ENCODE measurements at places on chromosomes 3 and 15. TPM values are rescaled to one million over a fixed set of nuclear protein-coding genes. Genes with fewer than 3 reads are reported as not detected.
A peak's percentile ranks its signal among the peaks of the same experiment; 100 is the strongest.

DNA sequence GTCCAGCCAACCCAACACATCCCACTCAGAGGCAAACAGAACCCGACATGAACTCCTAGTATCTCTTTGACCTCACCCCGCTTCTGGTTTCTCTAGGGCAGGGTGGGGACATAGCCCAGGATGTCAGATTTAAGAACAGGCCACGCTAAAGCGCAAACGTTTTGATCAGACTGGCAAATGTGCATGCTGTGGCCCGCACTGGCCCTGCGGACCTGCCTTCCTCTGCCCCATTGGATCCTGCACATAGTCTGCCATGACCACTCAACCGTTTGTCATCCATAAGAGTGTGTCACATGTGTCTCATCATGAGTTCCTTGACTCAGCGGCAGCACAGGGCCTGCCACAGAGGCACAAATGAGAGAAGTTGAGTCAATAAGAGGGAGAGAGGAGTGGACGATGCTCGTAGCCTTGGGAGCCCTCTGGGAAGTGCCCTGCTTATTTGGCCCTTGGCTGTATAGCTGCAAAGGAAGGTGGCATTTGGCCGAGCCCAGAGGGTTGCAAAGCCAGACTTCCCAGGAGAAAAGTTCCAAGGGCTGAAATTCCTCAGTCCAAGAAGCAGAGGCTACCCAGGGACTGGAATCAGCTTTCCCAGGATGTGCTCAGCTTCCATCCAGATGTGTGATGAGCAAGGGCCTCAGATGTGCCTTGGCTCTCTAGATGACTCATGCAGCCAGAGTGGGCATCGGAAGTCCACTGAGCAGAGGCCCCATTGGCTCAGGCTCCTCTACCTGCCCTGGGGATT is 55.5 kb upstream of the SLCO2A1 start:
- no peak for DNase-seq

- DNase-seq = no peak
Observed at GRCh38 chr15:98668566-98669308, 20.4 kb downstream of the IGF1R start.

- DNase-seq = no peak
Observed at GRCh38 chr3:158842976-158843375, 41.1 kb downstream of the MFSD1 start.

- DNase-seq = no peak
Observed at GRCh38 chr3:42489937-42490227, 12.6 kb upstream of the VIPR1 start.

- DNase-seq = no peak
Observed at GRCh38 chr3:161508852-161509477, 12.4 kb downstream of the OTOL1 start.

GRCh38 chr15:67607959-67608637 is 65.6 kb downstream of the MAP2K5 start:
- DNase-seq = no peak

GRCh38 chr3:118408431-118408830 is 626.2 kb downstream of the IGSF11 start:
- DNase-seq = no peak

GRCh38 chr3:10666621-10667020 is 149.4 kb upstream of the SLC6A11 start:
- DNase-seq = peak; percentile 55

DNA sequence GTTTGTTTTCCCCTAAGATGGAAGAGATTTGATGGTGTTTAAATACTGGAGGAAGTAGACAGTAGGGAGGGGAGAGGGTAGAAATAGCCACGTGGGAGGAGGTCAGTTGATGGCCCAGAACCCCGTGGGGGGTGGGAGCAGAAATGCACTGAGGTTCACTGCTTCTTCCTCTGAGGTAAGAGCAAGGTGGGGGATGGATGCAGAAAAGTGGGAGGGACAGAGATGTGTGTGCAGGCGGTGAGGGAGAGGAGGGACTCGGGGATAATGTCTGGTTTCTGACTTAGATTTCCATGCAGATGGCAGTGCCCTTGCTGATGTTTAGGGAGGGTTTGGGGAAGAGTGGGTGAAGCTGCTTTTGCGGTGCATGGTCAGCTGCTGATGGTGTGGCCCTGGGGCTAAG is 102.9 kb downstream of the ARNT2 start:
- DNase-seq = no peak

- peak; percentile 50 for DNase-seq
Observed at GRCh38 chr3:31704591-31705179, 172.0 kb downstream of the STT3B start.

DNA sequence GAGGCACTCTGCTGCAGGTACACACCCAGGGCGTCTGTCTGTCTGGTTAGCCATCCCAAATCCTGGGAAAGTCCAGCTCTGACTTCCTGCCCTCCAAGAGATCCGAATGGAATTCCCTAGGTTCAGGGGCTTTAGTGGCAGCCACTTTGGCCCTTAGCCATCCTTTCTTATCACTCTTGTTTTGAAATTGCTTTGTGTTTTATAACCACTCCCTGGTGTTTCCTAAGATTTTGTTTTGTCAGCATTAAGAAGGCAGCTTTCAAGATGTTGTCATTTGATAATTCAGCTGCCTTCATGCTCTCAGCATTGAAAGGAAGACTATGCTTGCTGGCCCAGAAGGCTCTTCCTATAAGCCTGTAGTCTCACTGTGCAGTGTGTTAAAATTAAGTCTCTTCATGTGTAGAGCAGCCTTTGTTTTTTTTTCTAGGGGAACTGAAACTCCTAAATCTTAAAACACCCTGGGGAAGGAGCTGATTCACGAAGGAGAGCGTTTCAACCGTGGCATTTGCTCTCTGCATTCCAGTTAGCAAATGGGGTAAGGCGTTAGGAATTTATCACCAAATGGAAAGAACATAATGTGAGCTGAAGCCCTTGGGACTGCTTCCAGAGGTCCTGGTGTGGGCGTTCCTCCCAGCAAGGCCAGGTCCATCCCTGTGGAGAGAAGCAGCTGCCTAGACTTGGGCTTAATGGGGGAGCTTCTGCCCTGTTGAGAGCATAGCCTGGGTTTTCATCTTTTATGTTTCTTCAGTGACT is 14.2 kb upstream of the CLEC3B start:
- DNase-seq = peak; percentile 71

- no peak for DNase-seq
Observed at GRCh38 chr3:46756642-46757041, 39.0 kb upstream of the PRSS50 start.

- DNase-seq = peak; percentile 58
Observed at GRCh38 chr15:51621936-51622603, 501 bp downstream of the DMXL2 start.

DNA sequence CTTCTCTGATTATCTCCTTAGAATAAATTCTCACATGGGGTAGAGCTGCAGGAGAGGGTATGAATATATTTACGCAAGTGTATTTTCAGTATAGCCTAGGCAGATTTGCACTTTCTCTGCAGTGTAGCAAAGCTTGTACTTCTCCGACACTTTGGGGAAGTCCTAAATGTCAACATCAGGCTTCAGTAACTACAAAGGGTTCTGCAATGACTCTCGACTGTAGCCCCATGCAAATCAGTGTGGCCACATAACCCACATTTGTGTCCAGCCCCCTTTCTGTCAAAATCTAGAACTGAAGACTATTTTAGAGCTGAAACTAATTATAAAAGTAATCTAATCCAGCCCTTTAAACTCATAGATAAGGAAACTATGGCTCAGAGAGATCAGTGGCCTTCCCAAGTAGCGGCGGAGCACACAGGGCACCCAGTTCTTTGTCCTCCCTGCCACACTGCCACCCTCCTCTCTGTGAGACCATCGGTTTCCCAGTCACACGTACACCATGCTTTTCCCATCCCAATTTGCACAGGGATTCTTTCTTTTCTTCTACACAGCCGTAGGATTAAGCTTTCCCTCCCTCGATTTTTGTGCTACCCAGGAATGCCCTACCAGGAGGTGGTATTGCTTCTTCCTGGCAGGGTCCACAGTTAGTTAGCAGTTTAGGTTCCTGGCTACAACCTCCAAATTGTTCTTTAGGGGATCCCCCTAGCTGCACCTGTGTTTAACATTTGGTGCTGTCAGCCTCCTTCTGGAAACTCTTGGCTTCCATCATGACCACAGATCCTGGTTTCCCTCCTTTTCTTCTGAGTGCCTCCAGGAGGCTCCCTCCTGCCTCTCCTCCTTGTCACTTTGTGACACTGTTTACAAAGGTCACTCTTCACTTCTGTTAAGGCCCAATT is 22.9 kb downstream of the MRAS start:
- DNase-seq = no peak

GRCh38 chr3:39208463-39209055 is 16.2 kb upstream of the XIRP1 start:
- DNase-seq = peak; percentile 72

- no peak for DNase-seq
Observed at GRCh38 chr3:13013151-13013561, 60.1 kb downstream of the IQSEC1 start.

DNA sequence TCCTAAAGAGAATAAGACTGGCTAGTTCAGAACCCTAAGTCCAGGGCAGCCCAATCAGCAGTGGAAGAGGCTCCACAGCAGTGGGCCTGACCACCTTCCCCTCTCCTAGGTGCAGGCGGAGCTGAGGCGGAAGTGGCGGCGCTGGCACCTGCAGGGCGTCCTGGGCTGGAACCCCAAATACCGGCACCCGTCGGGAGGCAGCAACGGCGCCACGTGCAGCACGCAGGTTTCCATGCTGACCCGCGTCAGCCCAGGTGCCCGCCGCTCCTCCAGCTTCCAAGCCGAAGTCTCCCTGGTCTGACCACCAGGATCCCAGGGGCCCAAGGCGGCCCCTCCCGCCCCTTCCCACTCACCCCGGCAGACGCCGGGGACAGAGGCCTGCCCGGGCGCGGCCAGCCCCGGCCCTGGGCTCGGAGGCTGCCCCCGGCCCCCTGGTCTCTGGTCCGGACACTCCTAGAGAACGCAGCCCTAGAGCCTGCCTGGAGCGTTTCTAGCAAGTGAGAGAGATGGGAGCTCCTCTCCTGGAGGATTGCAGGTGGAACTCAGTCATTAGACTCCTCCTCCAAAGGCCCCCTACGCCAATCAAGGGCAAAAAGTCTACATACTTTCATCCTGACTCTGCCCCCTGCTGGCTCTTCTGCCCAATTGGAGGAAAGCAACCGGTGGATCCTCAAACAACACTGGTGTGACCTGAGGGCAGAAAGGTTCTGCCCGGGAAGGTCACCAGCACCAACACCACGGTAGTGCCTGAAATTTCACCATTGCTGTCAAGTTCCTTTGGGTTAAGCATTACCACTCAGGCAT is 33.7 kb downstream of the VIPR1 start:
- DNase-seq = no peak

The CAMK2N2 gene
- not detected for total RNA-seq

The LOXL1 gene
- total RNA-seq = 5.1 TPM

The ADCY5 gene
- 2.3 TPM for total RNA-seq

The NEDD4 gene
- 65.3 TPM for total RNA-seq

The PPARG gene
- 6.0 TPM for total RNA-seq

Data from psoas muscle (tissue), 8 donors.